ENCODE measurements at places on chromosomes 5 and 9. TPM values are rescaled to one million over a fixed set of nuclear protein-coding genes. Genes with fewer than 3 reads are reported as not detected.

SH3RF2 gene
- not detected for total RNA-seq

MPDZ gene
- 26.5 TPM for total RNA-seq

ANGPTL2 gene
- 157 TPM for total RNA-seq

CHSY3 gene
- total RNA-seq = 6.3 TPM

CSF2 gene
- not detected for total RNA-seq

PCDHA1 gene
- not detected for total RNA-seq

NR4A3 gene
- 0.12 TPM for total RNA-seq

CARTPT gene
- total RNA-seq = not detected

PCDHGA4 gene
- 6.8 TPM for total RNA-seq

All from cardiac ventricle fibroblast (primary cell).